ENCODE measurements at places on chromosomes 3 and 15. TPM values are rescaled to one million over a fixed set of nuclear protein-coding genes. Genes with fewer than 3 reads are reported as not detected.

DNA sequence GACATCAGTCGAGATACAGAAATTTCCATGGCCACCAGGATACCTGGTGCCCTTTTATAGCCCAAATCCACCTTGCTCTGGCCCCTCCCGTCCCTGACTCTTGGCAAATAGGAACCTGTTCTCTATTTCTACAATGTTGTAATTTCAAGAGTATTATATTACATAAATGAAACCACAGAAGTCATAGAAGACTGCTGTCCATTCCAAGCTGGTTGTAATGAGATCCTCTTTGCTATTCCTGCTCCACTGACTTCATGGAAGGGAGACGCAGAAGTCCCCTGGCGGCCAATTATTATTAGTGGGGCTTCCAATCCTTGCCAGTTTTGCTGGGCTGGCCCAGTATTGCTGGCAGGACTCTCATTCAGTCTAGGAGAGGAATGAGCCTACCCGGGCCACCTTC lies 26.6 kb downstream of the DCP1A start:
- no peak for DNase-seq

GRCh38 chr3:120182613-120183511 lies 88.6 kb upstream of the GSK3B start:
- DNase-seq = no peak

GRCh38 chr15:89673165-89673512 lies 6.0 kb downstream of the PLIN1 start:
- DNase-seq = no peak

The RTP3 gene
- total RNA-seq = not detected

Data from left colon (tissue), 2 donors.